ENCODE measurements at places on chromosomes 11 and 22.
A peak's percentile ranks its signal among the peaks of the same experiment; 100 is the strongest.

- DNase-seq = peak; percentile 15
Observed at GRCh38 chr11:9462172-9462799, 1.5 kb downstream of the ZNF143 start.

DNA sequence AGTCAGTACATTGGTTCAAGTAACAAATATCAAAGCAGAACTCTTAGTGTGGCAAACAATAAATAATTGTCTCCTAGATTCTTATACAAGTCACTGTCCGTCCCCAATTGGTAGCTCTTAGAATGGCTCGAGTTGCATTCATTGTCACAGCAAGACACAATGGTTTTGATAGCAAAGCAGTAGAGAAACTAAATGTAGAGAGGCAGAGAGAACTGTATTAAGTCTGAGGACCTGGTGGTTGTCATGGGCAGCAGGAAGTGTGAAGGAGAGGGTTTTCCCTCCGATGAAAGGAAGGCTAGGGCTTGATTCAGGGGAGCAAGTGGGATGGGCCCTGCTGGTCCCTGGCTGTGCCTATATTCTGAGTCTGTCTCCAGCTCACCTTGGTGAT lies 36.6 kb downstream of the RCOR2 start:
- DNase-seq = no peak

DNA sequence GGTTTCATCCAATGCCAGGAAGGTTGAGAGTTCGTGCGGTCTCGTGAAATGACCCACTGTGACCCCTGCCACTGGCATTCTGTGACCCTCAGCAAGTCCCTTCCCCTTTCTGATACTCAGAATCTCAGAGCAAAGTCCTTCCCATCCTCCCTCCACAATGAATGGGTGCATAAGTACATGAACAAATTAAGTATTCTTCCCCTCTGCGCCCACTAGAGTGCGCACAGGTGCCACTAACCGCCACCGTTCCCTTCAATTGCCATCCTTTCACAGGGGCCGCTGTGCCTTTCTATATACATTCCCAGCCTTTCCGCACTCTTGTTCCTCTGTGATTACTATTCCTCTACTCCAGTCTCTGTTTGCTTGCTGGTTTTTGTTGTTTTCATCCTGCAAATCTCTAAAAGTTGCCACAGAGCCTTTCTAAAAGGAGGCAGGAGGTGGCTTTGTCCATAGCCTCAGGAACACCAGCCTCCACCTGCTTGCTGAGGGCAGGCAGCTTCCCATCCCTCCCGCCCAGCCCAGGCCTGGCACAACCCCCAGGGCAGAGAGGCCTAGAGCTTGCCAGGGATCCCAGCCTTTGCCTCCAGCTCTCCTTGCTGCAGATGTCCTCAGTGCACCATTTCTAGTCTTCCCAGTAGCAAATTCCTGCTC lies 6.7 kb upstream of the AP1B1 start:
- DNase-seq = peak; percentile 42

DNA sequence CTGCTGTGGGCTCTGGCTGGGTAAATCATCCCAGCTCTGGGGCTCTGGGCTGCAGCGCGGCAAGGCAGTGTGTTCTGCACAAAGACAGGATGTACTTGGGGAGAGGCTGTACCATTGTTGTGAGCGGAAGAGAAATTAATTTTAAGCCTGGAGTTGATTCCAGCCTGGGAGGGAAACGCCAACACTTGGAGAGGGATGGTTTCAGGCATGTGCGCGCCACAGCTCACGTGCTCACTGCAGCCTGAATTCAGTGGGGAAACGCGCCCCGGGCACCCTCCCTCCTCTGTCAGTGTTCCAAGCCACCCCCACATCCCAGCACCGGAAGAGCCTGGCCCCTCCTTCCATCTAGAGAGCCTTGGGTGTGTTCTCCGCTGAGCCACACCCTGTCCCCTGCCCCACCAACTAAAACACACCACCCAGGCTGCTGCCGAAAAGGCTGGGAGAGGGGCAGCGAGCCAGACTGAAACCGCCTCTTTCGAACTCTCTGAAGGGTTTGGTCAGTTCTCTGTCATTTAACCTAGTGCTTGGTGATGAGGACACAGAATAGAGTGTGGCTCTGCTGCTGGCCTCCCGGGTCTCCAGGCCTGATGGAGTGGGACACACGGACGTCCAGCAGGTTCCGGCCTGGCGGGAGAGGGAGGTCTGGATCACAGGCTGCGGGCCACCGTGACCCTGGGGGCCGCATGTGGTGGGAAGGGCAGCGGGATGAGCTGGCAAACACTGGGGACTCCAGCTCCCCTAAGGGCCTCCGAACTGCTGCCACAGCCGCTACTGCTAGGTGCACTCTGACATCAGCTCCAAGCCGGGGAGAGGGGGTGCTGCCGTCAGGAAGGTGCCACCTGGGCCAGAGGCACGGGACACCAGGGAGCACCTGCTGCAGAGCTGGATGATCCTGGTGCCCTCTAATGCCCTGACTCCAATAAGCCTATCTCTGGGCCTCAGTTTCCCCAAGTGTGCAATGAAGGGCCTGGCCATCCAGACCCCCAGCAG lies 230.8 kb downstream of the CTTN start:
- DNase-seq = no peak
